ENCODE measurements at places on chromosomes 16 and 17.

- DNase-seq: no peak
Observed at GRCh38 chr17:82108038-82108437, 10.0 kb upstream of the FASN start.

DNA sequence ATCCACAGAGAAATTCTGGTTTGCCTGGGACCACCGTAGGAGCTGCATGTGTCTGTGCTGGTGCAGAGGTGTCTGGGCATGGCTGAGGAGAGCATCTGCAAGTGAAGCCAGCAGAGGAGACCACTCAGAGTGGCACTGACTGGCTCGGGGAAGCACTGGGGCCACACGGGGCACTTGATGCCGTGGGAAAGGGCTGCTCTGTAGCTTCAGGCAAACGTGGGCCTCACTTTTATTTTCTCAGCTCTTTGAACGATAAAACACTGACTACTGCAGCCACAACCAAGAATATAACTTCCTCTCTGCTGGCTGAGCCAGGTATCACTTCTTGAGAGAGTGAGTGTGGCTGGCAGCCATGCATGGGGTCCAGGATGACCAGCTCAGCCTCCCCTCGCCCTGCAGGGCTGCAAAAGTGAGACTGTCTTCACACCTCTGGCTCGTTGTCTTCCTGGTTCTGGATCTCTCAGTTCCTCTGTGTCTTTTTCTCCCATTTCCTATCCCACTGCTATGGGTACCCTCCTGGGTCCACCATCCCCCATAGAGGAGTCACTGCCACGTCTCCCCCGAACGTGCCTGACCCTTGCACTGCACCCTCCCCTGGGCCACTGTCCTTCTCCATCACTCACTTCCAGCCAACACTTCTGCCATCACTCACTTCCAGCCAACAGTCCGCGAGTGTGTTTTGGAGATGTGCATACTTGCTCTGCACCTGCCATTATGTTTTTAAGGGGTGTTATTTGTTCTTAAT is 201.4 kb upstream of the CHMP6 start:
- DNase-seq: no peak

GRCh38 chr16:87636050-87636684 is 33.9 kb downstream of the JPH3 start:
- DNase-seq: peak; percentile 32

DNA sequence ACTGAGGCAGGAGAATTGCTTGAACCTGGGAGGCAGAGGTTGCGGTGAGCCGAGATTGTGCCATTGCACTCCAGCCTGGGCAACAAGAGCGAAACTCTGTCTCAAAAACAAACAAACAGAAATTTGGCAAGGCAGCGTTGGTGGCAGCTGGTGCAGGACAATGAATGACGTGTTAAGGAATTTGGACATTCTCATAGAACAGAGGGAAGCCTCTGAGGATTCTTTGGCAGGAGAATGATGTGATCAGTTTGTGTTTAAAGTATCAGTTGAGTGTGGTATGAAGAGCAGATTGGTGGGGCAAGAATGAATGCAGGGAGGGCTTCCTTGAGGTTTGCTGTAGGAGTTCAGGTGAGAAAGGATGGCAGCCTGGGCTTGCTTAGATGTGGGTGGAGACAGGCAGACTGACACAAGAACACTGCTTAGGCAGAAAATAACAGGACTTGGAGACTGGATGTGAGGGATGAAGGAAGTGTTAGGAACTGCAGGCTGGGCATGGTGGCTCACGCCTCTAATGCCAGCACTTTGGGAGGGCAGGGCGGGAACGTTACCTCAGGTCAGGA is 4.8 kb downstream of the CYB5D2 start:
- no peak for DNase-seq

- no peak for DNase-seq
Observed at GRCh38 chr17:4199818-4200402, 56.9 kb downstream of the CYB5D2 start.

GRCh38 chr17:57872536-57872935 is 22.7 kb upstream of the MRPS23 start:
- DNase-seq: no peak

- no peak for DNase-seq
Observed at GRCh38 chr17:70028397-70028796, 46.6 kb upstream of the KCNJ16 start.

DNA sequence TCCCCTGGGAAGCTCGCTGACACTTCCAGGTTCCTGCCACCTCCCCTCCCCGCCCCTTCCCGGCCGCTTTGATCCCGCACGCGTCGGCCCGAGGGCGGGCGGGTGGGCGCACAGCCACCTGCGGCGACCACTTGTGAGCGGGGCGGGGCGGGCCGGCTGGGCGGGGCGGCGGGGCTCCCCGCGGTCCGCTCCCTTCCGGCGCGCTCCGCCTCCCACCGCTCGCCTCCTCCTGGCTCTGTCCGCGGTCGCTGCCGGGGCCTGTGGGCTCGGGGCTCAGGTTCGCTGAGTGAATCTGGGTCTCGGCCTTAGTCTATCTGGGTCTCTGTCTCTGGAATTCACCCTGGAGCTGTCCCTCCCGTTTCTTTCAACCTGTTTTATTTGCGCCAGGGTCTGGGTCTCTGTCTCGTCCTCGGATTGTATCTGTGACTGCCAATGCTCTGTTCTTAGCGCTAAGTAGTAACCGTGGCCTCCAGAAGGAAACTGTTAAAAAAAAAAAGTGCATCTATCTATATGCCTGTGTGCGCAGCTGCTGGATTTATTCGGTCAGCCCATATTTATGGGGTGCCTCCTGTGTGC is 2.7 kb upstream of the HES7 start:
- no peak for DNase-seq

GRCh38 chr16:26197707-26198106 is 505.9 kb downstream of the HS3ST4 start:
- DNase-seq: no peak

DNA sequence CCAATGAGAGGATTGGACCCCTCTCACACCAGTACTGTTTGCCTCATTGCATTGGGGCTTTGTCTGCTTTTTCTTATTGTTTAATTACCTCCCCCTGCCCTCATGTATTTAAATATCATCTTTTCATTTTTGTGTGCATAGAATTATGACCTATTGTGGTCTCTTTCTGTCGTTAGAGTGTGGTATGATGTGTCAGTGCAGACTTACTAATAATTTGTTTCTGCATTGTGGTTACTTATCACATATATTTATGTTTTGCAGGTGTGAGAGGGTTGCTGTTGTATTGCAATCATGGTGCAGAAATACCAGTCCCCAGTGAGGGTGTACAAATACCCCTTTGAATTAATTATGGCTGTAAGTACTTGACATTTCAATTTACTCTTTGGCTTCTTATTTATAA is 2.5 kb downstream of the SEC14L1 start:
- DNase-seq: no peak

DNA sequence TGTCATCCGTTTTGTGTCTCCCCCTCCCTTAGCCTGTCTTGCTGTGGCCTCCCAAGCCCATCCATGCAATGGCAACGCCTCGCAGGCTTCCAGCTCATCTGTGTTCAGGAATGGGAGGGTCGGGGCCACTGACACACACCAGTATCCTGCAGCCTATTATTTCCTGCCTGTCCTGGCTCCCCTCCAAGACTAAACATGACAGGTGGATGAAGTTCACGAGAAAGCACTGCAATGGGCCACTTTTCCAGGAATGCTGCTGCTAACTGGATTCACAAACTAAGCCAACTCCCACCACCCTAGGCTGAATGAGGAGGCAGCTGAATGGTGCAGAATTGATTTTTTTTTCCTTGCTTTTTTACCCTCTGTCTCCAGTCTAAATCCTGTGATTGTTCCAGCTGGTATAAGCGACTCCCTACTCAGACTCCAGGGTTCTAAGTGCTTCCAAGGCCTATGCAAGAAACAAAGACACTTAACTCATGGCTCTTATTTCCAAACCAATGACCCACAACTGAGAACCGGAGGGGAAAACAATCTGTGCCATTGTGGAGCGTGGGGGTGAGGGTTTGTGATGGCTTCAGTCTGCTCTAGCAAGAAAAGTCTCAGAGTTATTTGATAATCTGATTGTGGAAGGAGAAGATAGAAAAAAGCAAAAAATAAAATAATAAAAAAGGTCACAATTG is 23.3 kb downstream of the TMEM100 start:
- no peak for DNase-seq

DNA sequence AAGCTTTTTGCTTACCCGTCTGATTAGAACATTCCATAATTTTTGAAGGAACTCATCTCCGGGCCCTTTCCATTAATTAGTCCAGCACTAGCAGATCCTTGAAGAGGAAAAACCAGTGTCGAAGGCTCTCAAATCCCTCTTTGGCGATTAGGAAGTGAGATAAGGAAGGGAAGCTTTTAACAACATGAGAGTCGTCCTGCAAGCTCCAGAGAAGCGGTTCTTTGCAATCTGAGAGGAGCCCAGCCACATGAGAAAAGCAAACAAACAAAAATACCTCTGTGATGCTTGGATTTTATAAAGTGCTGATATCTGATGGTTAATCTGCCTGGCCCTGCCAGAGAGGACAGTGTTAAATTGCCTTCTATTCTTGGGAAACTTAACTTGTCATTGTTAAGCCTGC is 339.8 kb upstream of the SALL1 start:
- no peak for DNase-seq

DNA sequence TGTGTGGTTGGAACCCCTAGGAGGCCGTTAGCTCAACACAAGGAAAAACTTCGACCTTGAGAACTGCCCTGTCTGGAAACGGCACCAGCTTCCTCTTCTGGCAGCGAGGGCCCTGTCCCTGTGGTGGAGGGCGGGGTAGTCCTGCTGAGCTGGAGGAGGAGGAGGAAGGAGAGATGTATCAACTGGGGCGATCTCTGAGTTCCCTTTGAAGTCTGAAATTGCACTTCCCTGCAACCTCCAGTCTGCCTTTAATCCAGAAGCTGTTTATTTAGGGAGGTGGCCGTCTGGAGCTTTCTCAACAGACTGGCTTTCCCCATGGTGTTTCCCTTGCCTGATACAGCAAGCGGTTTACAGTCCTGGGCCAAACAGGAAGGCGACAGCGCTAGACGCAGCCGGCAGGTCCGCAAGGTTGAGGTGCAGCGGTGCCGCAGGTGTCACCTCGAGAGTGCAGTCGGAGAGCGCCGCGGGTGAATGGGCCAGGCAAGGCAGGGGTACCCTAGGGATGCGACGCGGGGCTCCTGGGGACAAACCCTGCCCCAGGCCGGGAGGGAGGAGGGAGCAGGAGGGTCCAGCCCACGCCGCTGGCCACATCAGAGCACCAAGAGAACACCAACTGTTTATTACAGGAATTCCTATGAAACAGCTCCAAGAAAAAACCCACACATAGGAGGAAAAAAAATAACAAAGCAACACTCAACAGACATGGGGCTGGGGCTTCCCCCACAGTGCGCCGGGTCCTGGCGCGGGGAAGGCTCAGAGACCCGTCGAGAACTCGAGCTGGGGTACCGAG is 11.4 kb upstream of the MRPS23 start:
- no peak for DNase-seq

GRCh38 chr16:89893642-89894548 is 20.5 kb downstream of the TCF25 start:
- DNase-seq: no peak

GRCh38 chr16:22190081-22190775 is 15.8 kb upstream of the EEF2K start:
- peak; percentile 98 for DNase-seq

GRCh38 chr17:61411261-61412142 is 11.9 kb downstream of the TBX2 start:
- DNase-seq: no peak

DNA sequence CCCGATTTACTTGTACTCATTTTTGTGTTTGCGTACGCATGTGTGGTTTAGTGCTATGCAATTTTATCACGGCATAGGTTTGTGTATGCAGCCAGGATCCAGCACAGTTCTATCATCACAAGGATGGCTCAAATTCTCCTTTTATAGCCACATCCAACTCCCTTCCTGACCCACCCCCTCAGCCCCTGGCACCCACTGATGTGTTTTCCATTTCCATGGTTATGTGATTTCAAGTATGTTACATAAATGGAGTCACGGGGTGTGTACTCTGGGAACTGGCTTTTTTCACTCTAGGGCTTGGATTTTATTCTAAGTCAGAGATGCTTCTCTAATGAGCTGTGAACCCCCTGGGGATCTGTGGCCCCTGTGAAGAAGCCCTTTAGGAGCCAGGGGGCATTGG is 16.8 kb downstream of the IL4R start:
- DNase-seq: no peak

- DNase-seq: no peak
Observed at GRCh38 chr16:67199808-67200198, 872 bp downstream of the ELMO3 start.

DNA sequence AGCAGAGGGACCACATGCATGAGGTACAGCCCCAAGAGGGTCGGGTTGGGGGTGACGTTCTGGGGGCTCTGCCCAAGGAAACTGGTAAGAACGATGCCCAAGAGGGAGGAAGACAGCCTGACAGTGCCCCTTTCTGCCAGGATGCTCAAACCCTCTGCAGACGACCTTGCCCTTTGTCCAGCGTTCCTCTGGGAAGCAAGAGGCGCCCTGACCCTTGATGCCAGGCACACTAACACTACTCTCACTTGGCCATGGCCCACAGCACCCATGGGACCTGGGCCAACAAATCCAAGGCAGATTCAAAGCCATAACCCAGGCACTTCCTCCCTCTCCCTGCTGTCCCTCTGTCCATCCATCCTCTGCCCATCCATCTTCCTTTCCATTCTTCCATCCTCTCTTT is 20.4 kb downstream of the TK2 start:
- no peak for DNase-seq

- DNase-seq: no peak
Observed at GRCh38 chr17:46879101-46879500, 27.7 kb downstream of the WNT9B start.

GRCh38 chr17:83138820-83139219 is 59.4 kb downstream of the METRNL start:
- DNase-seq: no peak

GRCh38 chr17:21397341-21398190 is 21.4 kb downstream of the KCNJ12 start:
- no peak for DNase-seq

DNA sequence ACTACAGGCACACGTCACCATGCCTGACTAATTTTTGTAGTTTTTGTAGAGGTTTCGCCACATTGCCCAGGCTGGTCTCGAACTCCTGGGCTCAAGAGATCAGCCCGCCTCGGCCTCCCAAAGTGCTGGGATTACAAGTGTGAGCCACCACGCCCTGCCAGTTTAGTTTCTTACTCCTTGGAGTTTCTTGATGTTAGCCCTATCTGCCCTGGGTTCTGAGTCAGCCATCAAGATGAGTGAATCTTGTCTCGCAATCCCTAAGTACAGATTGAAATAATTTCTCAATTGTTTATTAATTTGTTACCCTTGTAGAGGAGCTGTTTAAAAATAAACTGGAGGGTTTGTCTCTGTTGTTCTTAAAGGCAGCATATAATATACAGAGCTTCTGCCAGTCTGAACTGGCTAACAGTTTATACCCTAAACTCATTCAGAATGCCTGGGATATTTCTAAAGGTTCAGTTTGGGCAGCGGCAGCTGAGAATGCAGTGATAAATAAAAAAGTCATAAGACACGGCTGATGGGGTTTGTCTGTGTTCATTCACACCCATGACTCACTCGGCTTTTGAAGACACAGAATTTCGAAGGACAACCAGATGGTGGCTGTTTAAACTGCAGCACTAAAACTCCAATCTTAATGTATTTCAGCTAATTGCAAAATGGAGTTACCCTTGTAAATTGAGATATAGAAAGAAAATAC is 39.6 kb downstream of the GPRC5B start:
- DNase-seq: no peak
